T-helper 17 cell (primary cell): ENCODE measurements at places on chromosomes 11 and 22.

DNA sequence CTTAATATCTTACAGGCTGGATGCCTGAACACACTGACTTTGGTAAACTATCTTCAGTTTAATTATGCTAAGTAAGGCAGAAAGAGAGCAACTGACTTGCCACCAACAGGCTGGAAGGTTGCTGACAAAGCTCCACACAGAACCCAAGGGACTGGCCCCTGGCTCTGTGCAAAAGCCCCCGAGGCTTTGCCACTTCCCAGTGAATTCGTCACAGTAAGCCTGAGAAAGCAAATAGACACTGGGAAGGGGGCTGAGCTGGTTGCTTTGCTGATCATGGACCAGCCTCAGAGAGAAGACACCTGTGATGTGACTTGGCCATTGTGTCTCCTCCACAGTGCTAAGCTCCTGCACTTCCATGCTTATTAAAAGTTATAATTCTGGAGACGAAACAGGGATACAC lies 91.7 kb downstream of the BLID start:
- no peak for DNase-seq

- no peak for DNase-seq
Measured at GRCh38 chr11:122593473-122594420, 61.8 kb upstream of the UBASH3B start.

DNA sequence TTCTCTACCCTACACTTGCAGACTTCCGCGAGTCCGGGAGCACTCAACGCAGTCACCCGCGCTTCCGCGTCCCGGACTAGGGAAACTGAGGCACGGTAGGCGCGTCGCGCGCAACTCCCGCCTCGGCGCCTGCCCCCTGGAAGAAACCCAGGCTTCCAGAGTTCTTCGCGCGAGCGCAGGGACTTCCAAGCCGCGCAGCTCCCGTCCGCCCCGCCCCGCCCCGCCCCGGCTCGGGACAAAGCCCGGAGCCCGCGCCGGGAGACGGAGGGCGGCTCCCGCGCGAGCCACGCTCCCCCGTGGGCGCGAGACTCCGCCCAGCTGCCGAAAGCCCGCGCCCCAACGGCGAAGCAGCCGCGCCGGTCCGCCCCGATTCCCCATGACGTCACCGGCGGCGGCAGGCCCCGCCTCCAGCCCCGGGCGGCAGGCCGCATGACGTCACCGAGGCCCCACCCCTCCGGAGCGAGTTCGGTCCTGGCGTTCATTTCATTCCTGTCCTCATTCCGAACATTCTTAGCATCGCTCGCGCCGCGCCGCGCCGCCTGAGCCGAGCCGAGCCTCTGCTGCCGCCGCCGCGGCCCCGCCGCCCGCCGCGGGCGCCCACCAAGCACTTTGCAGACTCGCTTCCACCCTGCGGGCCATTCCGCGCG lies at the start of gene TEAD1:
TEAD1 (plus strand) TSS at position 498 of the 647 bp plus-strand sequence.
- DNase-seq = peak; percentile 80

DNA sequence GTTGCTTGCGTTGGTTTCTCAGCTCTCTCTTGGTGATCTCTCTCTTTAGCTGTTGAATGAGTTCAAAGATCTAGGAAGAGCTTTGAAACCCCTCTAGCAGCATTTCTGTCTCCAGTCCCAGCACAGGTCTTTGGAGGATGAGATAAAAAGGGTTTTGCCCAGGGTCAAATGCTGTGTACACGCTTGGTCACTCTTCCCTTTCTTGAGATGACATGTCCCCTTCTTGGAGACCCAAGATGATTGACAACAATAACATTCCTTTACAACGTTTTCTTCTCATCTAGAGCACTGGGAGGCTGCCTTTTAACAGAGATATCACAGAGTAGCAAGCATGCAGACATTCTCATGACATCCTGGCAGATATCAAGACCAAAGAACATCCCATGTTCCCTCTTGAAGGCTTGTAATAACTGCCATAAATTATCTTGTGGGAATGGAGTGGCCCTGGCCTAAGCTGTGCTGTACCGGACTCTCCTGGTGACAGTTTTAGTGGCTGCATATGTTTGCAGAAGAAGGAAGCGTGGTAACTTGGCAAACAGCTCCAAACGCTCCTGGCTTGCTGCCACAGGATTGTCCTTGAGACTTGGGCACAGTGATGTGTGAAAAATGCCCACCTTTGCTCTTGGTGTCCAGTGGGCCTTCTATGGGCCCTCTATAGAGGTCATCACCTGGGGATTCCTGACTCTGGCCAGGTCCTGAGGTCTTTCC lies 107.8 kb downstream of the PTPRJ start:
- DNase-seq = no peak

GRCh38 chr11:1823376-1824220 lies 11.2 kb upstream of the SYT8 start:
- DNase-seq = no peak

GRCh38 chr11:34846467-34846866 lies 69.7 kb downstream of the APIP start:
- no peak for DNase-seq

- no peak for DNase-seq
Measured at GRCh38 chr22:23817146-23817545, 21.7 kb downstream of the DERL3 start.

GRCh38 chr11:35419184-35419829 lies at the start of gene SLC1A2:
TSS of gene SLC1A2 (minus strand) at chr11:35419558. CDS start at chr11:35418966, 592 bp downstream.
- DNase-seq = no peak

- DNase-seq = no peak
Measured at GRCh38 chr11:130601141-130601540, 152.7 kb downstream of the ADAMTS15 start.

- no peak for DNase-seq
Measured at GRCh38 chr11:111176603-111177002, 68.9 kb upstream of the POU2AF2 start.

GRCh38 chr22:29139965-29140782 lies 65.5 kb upstream of the EMID1 start:
- no peak for DNase-seq

DNA sequence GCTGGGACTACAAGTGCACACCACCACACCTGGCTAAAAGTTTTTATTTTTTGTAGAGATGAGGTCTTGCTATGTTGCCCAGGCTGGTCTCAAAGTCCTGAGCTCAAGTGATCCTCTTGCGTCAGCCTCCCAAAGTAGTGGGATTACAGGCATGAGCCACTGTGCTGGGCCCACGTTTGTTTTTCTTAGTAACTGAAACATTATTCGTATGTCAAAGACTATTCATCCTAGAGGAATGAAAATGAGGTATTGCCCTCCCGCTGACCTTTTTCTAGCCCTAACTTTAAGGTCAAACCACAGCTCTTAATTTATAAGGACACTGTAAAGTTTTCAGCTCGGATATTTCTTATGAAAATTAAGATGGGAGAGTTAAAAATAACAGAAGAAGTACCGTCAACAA lies 33.2 kb upstream of the PAX6 start:
- DNase-seq = no peak

DNA sequence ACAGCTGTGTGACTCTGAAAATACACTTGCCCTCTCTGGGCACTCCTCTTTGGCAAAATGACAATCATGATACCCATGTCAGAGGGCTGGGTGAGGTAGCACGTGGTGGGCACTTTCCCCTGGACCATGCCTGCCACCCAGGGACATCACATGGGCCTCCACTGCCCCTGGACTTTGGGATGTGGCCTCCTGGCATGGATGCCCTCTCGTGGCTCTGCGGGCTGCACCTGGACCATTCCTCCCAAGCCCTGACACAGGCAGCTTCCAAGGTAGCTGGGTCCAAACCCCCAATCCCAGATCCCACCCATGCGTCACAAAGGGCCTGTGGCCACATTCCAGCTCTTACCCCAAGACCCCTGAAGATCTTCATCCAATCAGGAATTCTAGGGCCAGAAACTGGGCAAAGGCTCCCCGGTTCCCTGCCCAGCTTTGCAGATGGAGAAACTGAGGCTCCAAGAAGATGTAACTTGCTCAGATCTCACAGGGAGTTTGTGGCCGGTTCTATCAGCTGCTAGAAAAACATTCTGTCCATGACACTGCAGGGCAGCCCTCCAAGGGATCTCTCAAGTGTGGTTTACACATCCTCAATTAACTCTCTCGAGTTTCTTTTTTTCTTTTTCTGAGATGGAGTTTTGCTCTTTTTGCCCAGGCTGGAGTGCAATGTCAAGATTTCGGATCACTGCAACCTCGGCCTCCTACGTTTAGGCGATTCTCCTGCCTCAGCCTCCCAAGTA lies 35.4 kb upstream of the CYB5R3 start:
- DNase-seq = no peak

- no peak for DNase-seq
Measured at GRCh38 chr22:35921777-35922176, 106.8 kb downstream of the RBFOX2 start.

DNA sequence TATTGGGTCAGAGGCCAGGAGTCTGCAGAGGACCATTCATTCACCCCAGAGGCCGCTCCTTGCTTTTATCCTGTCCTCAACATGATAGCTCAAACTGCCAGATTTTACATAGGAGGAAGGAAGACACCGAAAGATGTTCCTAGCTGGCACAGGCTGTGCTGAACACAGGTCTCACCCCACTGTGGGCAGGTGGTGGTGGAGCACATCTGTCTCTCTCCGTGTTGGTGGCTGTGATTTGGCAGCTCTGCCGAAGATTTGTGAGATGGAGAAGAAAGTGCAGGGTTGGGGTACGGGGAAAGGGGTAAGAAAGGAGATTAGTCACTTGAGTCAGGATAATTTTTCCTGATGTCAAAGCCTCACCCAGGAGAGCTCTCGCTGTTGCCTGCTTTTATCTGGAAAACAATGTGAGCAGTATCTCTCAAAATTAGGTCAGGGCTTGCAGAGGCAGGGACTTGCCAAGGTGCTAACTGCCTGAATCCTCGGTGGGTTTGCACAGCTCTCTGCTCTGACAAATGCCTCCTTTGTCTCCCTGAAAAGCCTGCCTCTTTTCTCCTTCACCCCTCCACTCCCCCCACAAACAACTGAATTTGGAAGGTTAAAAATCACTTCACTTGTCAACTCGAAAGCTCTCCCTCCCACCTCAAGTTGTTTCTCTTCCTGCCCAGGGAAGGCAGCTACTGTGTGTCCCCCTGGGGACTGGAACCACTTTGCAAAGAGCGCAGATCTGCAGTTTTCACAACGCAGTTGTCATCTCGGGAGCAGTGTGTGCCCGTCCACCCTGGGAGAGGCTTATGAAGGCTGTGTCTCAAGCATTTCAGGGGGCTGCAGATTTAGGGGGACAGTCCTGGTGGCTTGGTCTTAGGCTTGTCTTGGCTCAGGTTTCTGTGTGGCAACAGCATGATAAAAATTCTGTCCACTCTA lies 299.7 kb downstream of the ST3GAL4 start:
- DNase-seq = no peak

DNA sequence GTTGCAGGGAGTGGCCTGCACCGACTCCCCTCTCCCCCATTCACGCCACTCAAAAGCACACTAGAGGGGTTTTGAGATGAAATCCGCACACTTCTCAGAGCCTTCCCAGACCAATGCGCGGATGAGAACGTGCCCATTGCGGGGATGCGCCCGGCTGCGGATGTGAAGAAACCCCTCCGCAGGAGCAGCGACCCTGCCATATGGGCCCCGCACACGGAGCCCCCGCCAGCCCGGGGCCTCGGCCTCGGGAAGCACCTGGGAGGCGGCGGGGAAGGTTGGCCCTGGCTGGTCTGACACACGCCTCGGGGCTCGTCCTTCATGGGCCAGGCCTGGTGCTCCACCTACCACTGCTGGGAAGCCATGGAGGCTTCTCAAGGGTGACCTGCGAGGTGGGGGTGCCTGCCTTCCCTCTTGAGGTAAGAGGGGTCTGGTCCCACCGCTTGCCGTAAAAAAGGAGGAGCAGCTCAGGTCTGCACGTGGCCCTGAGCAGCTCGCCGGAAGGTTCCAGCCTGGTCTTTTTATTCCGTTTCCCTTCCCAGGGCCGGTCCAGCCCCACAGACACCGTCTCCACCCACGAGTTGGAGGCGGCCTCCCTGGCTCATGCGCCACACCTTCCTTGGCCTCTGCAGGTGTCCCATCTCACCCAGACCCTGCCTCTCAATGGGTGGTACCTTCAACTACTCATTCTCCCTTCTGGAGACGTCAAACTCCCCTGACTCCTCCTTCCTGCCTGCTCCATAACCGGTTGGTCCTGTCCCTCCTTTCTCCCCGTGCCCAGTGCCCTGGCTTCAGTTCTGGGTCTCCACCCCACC lies 39.4 kb downstream of the TRMU start:
- DNase-seq = no peak

GRCh38 chr11:79397252-79397651 lies 43.6 kb downstream of the TENM4 start:
- DNase-seq = no peak

GRCh38 chr11:92682136-92682535 lies 287.3 kb upstream of the MTNR1B start:
- no peak for DNase-seq

- peak; percentile 64 for DNase-seq
Measured at GRCh38 chr11:2420502-2421225, 20.1 kb downstream of the TSSC4 start.

DNA sequence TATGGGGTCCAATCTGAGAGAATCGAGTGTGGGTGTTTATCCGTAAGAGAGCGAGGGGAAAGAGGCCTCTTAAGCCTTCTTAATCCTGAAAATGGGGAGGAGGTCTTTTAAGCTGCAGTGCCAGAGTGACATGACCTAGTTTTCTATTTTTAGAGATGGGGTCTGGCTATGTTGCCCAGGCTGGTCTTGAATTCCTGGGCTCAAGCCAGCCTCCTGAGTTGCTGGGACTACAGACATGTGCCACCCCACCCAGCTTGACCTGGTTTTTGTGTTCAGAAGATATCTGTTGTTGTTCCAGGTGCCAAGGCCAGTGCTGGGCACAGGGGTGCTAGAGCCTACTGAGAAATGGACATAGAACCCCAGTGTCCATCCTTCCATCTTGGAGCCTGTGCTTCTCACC lies 1.4 kb downstream of the BAD start:
- DNase-seq = no peak

GRCh38 chr11:47714554-47715081 lies 551 bp downstream of the AGBL2 start:
- DNase-seq = no peak

- DNase-seq = no peak
Measured at GRCh38 chr11:70517988-70518907, 119.9 kb downstream of the CTTN start.

- no peak for DNase-seq
Measured at GRCh38 chr11:43732225-43732624, 51.7 kb downstream of the HSD17B12 start.
